ENCODE measurements at places on chromosomes 12 and 14. TPM values are rescaled to one million over a fixed set of nuclear protein-coding genes. Genes with fewer than 3 reads are reported as not detected.

DNA sequence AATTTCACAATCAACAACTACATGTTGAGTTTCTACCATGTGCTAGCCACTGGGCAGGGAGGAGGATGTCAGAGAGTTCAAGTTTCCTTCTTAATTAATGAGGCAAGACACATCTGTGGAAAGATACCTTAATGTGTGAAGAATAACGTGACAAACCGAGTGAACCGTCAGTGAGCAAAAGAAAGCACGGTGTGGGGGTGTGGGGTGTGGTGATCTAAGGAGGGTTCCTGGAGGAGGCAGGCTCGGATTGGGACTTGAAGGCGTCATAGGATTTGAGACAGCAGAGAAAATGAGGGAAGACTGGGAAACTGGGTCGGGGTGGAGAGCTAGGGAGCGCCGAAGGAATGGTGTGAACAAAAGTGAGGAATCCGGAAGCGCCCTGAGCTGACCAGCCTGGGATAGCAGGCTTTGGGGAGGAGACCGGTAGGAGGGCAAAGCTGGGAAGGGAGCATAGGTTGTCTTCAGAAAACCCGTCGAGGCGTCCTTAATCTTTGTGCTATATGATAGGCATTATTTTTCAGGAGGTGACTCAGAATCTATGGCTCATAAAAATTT lies 22.3 kb downstream of the GALNT8 start:
- H3K4me3 ChIP-seq = no peak overlapping the region
- no peaks in the 10 kb centered on the region for H3K4me1 ChIP-seq
- peaks cover 4% of the 10 kb centered on the region for H3K36me3 ChIP-seq
- H3K27ac ChIP-seq = no peak overlapping the region
- DNase-seq = no peak

- DNase-seq = no peak
- peak overlapping the region; percentile 68 for H3K27ac ChIP-seq
- no peak overlapping the region for H3K4me3 ChIP-seq
These were observed 4.9 kb downstream of the PHLDA1 start for GRCh38 chr12:76026643-76027063.

- DNase-seq = no peak
- H3K36me3 ChIP-seq = peaks cover 2% of the 10 kb centered on the region
- H3K27me3 ChIP-seq = no peaks in the 10 kb centered on the region
- H3K27ac ChIP-seq = no peak overlapping the region
These were observed 21.7 kb downstream of the ANKRD13A start for GRCh38 chr12:110020956-110021355.

- peaks cover 35% of the 10 kb centered on the region for H3K4me1 ChIP-seq
- no peaks in the 10 kb centered on the region for H3K36me3 ChIP-seq
- DNase-seq = no peak
- peak overlapping the region; percentile 93 for H3K4me3 ChIP-seq
- H3K27me3 ChIP-seq = no peaks in the 10 kb centered on the region
These were observed 39.1 kb downstream of the CORO1C start for GRCh38 chr12:108691998-108692808.

DNA sequence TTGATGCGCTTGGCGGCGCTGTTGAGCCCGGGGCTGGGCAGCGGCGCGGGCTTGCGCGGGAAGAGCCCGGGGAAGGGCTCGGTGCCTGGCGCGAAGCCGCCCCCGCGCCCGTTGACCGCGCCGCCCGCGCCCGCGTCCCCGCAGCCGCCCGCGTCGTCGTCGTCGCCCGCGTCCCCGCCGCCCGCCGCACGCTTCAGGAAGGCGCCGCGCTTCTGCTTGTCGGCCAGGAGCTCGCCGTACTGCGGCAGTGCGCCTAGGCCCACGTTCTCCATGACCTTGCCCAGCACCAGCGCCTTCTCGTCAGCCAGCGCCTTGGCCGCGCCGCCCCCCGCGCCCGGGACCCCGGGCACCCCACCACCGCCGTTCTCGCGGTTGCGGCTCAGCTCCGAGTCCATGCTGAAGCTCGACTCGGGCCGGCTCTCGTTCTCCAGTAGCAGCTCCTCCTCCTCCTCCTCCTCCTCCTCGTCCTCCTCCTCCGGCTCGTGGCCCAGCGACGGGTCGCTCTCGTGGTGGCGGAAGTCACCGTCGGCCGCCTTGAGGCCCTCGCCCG lies 97.2 kb downstream of the BCL11B start:
- H3K27me3 ChIP-seq = no peaks in the 10 kb centered on the region
- no peak for DNase-seq
- peaks cover 17% of the 10 kb centered on the region for H3K4me1 ChIP-seq
- no peak overlapping the region for H3K4me3 ChIP-seq
- peaks cover 8% of the 10 kb centered on the region for H3K36me3 ChIP-seq
- no peak overlapping the region for H3K27ac ChIP-seq

GRCh38 chr12:112812600-112813406 lies 21.3 kb downstream of the RPH3A start:
- no peak overlapping the region for H3K4me3 ChIP-seq
- H3K4me1 ChIP-seq = peaks cover 6% of the 10 kb centered on the region
- no peak for DNase-seq
- H3K27ac ChIP-seq = no peak overlapping the region
- peaks cover 49% of the 10 kb centered on the region for H3K27me3 ChIP-seq
- peaks cover 2% of the 10 kb centered on the region for H3K36me3 ChIP-seq

DNA sequence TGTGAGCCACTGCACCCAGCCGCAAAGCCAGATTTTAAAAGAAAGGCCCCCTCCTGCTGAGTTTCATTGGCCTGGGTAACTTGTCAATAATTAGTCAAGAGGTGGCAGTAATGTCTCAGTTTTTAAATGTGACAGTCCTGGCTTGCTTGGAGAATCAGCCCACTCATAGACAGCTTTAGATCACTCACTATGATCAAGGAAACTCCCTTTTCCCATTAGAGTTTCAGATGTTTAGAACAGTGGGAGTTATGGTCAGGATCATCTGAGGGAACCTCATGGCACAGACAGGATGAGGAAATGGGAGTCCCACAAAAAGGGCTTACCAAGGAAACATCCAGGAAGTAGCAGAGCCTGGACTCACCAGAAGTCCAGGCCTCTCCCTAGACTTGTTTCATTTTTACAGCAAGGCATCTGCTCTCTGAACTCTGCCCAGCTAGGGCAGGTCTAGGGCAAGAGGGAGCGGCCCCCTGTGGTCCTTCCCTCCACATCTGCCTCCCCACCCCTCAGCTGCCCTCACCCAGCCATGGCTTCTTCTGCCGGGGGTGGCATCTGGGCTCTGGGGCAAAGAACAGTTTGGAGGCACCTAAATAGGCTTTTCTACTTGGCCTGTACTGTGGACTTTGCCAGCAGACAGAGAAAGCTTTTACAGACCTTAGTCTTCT lies 11.2 kb downstream of the BCL2L14 start:
- no peak overlapping the region for H3K4me3 ChIP-seq
- DNase-seq = no peak
- peaks cover 7% of the 10 kb centered on the region for H3K27me3 ChIP-seq
- no peaks in the 10 kb centered on the region for H3K4me1 ChIP-seq

DNA sequence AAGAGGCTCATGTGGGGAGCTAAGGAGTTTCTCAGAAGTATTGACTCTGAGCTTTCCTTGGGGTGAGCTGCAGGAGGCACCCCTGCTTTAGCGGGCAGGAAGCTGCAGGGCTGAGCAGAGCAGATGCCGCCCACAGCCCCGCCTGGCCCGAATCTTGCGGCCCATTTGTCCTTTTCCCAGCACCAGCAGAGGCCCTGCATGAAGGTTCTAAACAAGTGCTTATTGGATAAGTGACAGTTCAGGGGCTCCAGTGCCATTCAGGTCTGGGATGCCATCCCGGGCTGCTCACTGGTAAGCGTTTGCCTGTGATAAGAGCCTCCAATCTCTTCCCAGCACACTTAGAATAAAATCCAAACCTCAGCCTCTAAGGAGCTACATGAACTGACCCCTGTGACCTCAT lies 11.4 kb downstream of the RILPL1 start:
- peaks cover 8% of the 10 kb centered on the region for H3K36me3 ChIP-seq
- H3K4me3 ChIP-seq = no peak overlapping the region
- H3K4me1 ChIP-seq = peaks cover 4% of the 10 kb centered on the region

- DNase-seq = no peak
- peaks cover 33% of the 10 kb centered on the region for H3K27me3 ChIP-seq
- no peaks in the 10 kb centered on the region for H3K4me1 ChIP-seq
- H3K27ac ChIP-seq = no peak overlapping the region
- H3K4me3 ChIP-seq = no peak overlapping the region
These were observed 145.9 kb upstream of the OTX2 start for GRCh38 chr14:56956182-56956581.

- peak overlapping the region; percentile 87 for H3K4me3 ChIP-seq
- H3K36me3 ChIP-seq = peaks cover 2% of the 10 kb centered on the region
- H3K27ac ChIP-seq = peak overlapping the region; percentile 95
- peaks cover 35% of the 10 kb centered on the region for H3K4me1 ChIP-seq
These were observed 4.1 kb downstream of the TSHR start for GRCh38 chr14:80959496-80959895.

DNA sequence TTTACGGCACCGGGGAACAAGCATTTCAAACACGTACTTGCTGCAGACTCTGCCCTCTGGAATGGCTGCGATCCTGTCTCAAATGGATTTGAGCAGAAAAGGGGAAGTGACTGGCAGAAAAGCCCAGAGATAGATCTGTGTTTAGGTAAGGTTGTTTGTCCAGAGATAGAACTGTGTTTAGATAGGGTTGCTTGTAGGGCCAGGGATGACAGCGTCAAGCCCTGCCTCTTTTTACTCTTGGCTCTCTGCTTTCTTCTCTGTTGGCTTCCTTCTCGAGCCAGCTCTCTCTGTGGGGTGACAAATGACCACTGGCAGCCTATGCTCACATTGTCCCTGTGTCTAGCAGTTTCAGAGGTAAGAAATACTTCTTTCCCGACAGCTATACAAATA lies 11.4 kb downstream of the DGLUCY start:
- H3K36me3 ChIP-seq = peaks cover 4% of the 10 kb centered on the region
- no peaks in the 10 kb centered on the region for H3K27me3 ChIP-seq

DNA sequence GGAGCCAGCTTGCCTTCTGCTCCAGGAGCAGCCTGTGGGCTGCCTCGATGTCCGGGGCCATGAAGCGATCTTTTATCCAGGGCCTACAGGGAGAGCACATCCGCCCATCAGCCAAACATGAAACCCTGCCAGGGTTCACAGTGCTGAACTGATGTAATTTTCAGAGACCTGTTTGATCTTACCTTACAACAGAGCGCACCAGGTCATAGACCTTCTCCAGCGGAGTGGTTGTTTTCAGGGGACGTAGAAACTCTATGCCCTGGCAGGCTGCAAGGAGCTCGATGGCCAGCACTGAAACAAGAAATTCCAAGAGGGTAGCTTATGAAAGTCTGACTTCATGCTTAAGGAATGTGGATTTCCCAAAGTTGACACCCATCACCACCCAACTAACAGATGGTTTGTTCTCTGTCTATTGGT lies 19.7 kb downstream of the HAL start:
- no peak for DNase-seq
- no peaks in the 10 kb centered on the region for H3K4me1 ChIP-seq
- no peak overlapping the region for H3K27ac ChIP-seq
- no peak overlapping the region for H3K4me3 ChIP-seq
- peaks cover 2% of the 10 kb centered on the region for H3K36me3 ChIP-seq

- H3K27me3 ChIP-seq = no peaks in the 10 kb centered on the region
- no peak overlapping the region for H3K27ac ChIP-seq
- no peak overlapping the region for H3K4me3 ChIP-seq
- no peak for DNase-seq
These were observed 25.1 kb upstream of the ATP2B1 start for GRCh38 chr12:89733579-89734201.

DNA sequence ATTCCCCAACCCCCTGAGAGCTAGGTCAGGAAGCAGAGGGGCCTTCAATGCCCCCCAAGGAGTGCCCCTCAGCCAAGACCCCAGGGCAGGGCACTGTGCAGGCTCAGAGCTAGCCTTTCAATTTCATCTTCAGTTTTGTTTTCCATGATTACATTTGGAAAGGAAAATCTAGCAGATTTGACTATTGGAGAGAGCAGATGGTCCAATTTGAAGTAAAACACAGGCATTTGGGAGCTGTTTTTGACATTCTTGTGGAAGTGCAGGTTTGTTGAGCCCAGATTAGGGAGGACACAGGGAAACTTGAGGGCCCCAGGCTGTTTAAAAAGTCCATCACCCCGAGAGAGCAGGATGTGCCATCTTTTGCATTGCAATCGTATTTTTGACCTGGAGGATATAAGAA lies 58.6 kb upstream of the GPATCH2L start:
- no peak overlapping the region for H3K4me3 ChIP-seq
- no peaks in the 10 kb centered on the region for H3K36me3 ChIP-seq
- peaks cover 29% of the 10 kb centered on the region for H3K27me3 ChIP-seq
- no peak overlapping the region for H3K27ac ChIP-seq

DNA sequence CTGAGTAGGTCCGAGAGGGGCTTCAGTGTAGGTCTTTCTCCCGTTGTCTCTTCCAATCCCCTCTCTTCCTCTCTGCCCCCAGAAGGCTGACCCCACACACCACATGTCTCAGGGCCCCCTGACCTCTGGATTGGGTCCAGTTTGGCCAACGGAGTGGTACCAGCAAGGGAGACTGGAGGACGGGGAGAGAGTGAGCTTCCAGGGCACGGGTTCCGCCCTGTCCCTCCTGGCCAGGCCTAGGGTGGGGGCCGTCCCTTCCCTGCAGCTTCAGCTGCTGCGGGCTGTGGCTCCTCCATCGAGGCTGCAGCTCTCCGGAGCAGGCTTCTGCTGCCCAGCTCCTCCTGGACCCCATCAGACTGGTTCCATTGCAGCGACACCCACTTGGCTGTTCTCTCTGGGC lies 17.4 kb downstream of the FZD10 start:
- H3K4me1 ChIP-seq = no peaks in the 10 kb centered on the region
- no peaks in the 10 kb centered on the region for H3K27me3 ChIP-seq
- H3K27ac ChIP-seq = no peak overlapping the region
- DNase-seq = no peak
- no peak overlapping the region for H3K4me3 ChIP-seq
- H3K36me3 ChIP-seq = peaks cover 3% of the 10 kb centered on the region

DNA sequence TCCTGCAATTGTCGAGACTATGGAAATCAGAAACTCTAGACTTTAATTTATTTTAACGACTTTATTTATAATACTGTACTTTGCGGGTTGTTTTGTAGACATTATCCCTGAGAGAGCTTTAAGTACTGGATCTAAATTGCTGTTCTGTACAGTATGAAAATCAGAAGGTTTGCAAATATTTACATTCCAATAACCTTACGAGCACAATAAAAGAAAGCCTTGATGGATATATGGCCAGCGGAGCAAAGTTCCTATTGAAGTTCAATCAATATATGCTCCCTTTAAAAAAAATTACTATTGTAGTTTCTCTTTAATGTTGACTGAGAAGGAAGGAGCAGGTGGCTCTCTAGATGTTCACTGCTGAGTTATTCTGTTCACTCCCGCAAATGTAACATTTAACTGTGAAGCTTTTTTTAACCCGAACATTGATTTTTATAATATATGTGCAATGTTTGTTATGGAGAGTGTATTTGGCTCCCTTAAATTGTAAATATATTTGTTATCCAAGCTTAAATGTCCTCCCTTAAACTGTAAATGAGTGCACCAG lies 235.3 kb downstream of the PLCZ1 start:
- no peaks in the 10 kb centered on the region for H3K27me3 ChIP-seq
- DNase-seq = no peak

The EPYC gene
- total RNA-seq = not detected

The KLRC3 gene
- not detected for total RNA-seq

The PIWIL1 gene
- total RNA-seq = not detected

The NPAS3 gene
- not detected for total RNA-seq

The LMNTD1 gene
- total RNA-seq = not detected

Measured in T-helper 17 cell (primary cell).